ENCODE measurements at places on chromosomes 4 and X. TPM values are rescaled to one million over a fixed set of nuclear protein-coding genes. Genes with fewer than 3 reads are reported as not detected.

IBSP gene
- not detected for total RNA-seq

GPR119 gene
- not detected for total RNA-seq

ATP1B4 gene
- not detected for total RNA-seq

SLC10A4 gene
- not detected for total RNA-seq

TGIF2LX gene
- not detected for total RNA-seq

ACOX3 gene
- 7.5 TPM for total RNA-seq

GATA1 gene
- not detected for total RNA-seq

TEX13A gene
- total RNA-seq, result not detected

SORBS2 gene
- total RNA-seq, result 9.7 TPM

HAND2 gene
- total RNA-seq, result not detected

TNIP3 gene
- not detected for total RNA-seq

RPL34 gene
- total RNA-seq, result 889 TPM

SLC34A2 gene
- not detected for total RNA-seq

ASB12 gene
- not detected for total RNA-seq

GAGE12C gene
- not detected for total RNA-seq

CCDC160 gene
- not detected for total RNA-seq

SLC7A11 gene
- 16.6 TPM for total RNA-seq

PDLIM3 gene
- not detected for total RNA-seq

LINC00632 gene
- not detected for total RNA-seq

TBC1D8B gene
- total RNA-seq, result 1.5 TPM

NLGN3 gene
- not detected for total RNA-seq

SLC6A14 gene
- total RNA-seq, result 0.13 TPM

TEX13C gene
- total RNA-seq, result not detected

SLC10A3 gene
- 67.2 TPM for total RNA-seq

AFM gene
- not detected for total RNA-seq

MXRA5 gene
- total RNA-seq, result not detected

KIAA1210 gene
- not detected for total RNA-seq

PDS5A gene
- total RNA-seq, result 38.0 TPM

KLHL34 gene
- not detected for total RNA-seq

PI4K2B gene
- total RNA-seq, result 14.4 TPM

CRMP1 gene
- total RNA-seq, result not detected

ARHGEF9 gene
- total RNA-seq, result 3.0 TPM

DNASE1L1 gene
- 114 TPM for total RNA-seq

STK32B gene
- total RNA-seq, result not detected

MCF2 gene
- total RNA-seq, result not detected

PNCK gene
- 1.1 TPM for total RNA-seq

OTC gene
- total RNA-seq, result not detected

TMSB15A gene
- not detected for total RNA-seq

SMIM10 gene
- not detected for total RNA-seq

CD38 gene
- not detected for total RNA-seq

TLR2 gene
- not detected for total RNA-seq

DCLK2 gene
- not detected for total RNA-seq

ARX gene
- total RNA-seq, result not detected

HAUS3 gene
- total RNA-seq, result 9.7 TPM

GPM6B gene
- total RNA-seq, result not detected

TMEM144 gene
- total RNA-seq, result 4.6 TPM

NEXMIF gene
- total RNA-seq, result not detected

CYTL1 gene
- not detected for total RNA-seq

UNC5C gene
- not detected for total RNA-seq

HMGN5 gene
- total RNA-seq, result 0.76 TPM

TLR10 gene
- total RNA-seq, result not detected
